ENCODE measurements at places on chromosomes 6 and 20.

- peak; percentile 88 for DNase-seq
These were observed 211.1 kb downstream of the ANKRD60 start for GRCh38 chr20:58017231-58017969.

- DNase-seq, result no peak
These were observed 3.2 kb downstream of the CCHCR1 start for GRCh38 chr6:31154436-31154835.

GRCh38 chr20:33859157-33859695 lies 48.1 kb downstream of the CHMP4B start:
- DNase-seq, result peak; percentile 12

GRCh38 chr20:45016089-45016671 lies 49.9 kb downstream of the STK4 start:
- DNase-seq, result no peak

DNA sequence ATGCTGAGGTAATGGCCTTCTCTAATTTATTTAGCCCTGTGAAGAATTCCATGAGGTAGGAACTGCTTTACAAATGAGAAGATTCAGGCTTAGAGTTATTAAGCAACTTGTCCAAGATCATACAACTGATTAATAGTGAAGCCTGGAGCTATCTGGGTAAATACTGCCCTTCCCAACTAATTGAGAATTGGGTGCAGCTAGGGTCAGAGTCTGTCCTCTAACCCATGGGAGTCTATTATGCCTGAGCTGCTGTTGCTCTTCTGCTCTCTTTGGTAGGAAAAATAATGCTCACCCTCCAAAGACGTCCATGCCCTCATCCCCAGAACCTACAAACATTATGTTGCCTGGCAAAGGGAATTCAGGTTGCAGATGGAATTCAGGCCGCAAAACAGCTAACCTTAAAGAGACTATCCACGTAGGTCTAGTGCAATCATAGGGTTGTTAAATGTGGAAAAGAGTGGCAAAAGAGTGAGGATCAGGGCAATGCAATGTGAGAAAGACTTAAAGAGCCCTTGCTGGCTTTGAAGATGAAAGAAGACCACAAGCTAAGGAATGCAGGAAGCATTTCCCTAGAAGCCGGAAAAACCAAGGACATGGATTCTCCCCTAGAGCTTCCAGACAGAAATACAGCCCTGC lies 90.1 kb downstream of the SPTLC3 start:
- no peak for DNase-seq

DNA sequence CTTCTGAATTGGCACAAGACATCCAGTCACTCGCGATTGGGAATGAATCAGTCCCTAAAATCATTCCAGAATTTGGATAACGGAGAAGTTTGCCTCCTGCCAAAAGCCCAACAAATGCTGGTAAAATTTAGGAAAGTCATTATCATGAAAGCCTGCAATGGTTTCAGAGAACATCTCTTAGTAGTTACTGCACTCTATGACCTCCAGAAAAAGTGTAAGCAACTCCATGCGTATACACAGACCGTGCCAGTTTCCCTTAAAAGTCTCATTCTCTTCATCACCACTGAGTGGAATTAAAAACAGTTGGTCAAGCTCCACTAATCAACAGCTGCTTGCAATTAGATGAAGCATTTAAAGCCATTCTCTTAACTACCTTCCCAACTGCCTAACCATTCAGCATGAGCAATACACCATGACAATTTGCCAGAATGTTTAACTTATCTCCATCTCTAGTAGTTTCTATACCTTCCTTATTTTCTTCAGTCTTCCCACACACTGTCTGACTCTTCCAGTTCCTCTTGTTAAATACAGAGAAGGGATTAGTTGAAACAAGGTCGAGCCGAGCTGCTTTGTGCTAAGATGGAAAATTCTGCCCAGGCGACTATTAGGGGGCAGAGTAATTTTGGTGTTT lies 183.6 kb upstream of the PRDM1 start:
- DNase-seq, result no peak

DNA sequence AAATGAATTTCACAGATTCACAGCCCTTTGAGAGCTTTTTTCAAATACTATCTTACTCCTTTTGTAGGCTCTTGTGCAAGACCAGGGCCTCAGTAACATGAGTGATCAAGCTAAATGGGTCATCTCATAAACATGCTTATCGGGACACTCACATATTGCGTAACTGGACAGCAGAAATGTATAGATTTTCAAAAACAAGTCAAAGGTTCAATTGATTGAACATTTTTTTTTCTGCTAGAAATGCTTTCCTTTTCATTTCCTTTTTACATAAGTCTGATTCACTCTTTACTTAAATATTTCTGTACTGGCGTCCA lies 8.7 kb upstream of the SALL4 start:
- DNase-seq, result no peak

- DNase-seq, result no peak
These were observed 23.8 kb upstream of the SYNDIG1 start for GRCh38 chr20:24445510-24446170.

- DNase-seq, result no peak
These were observed 26.2 kb upstream of the MRPS18A start for GRCh38 chr6:43713643-43714310.

GRCh38 chr6:53578371-53578770 lies 33.5 kb upstream of the GCLC start:
- no peak for DNase-seq

DNA sequence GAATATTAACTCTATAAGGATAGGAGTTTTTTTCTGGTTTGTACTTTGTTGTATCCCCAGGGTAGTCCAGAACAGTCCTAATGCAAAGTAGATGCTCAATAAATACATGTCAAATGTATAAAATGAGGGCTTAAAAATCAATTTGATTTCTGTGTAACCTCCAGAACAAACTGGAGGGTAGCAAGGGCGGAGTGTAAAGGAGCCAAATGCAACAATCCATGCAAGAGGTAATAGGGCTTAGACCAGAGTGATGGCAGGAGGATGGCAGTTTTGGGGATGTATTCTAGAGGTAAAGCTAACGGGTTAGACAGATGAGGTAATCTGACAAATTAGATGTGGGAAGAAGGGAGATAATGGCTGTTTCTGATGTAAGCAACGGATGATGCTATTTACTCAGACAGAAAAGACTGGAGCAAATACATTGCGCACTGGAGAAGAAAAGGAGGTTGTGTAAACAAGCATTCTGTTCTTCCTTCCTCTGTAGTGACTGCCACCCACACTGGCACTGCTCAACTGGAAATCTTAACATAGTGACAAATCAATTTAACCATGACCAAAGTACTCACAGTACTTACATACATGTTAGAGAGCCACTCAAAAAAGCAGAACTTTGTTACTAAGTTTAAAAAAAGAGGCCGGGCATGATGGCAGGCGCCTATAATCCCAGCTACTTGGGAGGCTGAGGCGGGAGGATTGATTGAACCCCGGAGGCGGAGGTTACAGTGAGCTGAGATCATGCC lies 2.0 kb downstream of the ZNF318 start:
- no peak for DNase-seq

GRCh38 chr20:33821270-33821836 lies 10.2 kb downstream of the CHMP4B start:
- no peak for DNase-seq

DNA sequence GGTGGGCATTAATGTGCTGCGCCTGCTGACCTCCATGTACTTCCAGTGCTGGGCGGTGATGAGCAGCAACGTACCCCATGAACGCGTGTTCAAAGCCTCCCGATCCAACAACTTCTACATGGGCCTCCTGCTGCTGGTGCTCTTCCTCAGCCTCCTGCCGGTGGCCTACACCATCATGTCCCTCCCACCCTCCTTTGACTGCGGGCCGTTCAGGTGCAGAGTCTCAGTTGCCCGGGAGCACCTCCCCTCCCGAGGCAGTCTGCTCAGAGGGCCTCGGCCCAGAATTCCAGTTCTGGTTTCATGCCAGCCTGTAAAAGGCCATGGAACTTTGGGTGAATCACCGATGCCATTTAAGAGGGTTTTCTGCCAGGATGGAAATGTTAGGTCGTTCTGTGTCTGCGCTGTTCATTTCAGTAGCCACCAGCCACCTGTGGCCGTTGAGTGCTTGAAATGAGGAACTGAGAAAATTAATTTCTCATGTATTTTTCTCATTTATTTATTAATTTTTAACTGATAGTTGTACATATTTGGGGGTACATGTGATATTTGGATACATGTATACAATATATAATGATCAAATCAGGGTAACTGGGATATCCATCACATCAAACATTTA lies 35.2 kb upstream of the NOP56 start:
- DNase-seq, result no peak

GRCh38 chr6:136147342-136147741 lies 102.8 kb downstream of the MTFR2 start:
- DNase-seq, result no peak

DNA sequence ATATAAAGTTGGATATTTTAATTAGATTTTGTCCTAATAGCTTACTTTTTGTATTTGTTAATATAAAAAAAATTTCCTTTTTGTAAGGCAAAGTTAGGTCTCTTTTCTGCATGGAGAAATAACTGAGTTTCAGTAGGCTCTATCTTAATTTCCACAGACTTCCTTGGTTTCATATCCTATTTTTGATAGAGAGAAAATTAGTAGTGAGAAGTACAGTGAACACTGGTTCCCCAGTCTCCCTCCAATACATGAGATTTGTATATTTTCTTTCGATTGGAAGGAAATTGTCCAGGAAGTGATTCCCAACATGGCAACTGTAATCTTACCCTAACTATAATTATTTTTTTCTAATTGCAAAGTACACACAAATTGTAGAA lies 26.4 kb downstream of the TRIM27 start:
- no peak for DNase-seq

DNA sequence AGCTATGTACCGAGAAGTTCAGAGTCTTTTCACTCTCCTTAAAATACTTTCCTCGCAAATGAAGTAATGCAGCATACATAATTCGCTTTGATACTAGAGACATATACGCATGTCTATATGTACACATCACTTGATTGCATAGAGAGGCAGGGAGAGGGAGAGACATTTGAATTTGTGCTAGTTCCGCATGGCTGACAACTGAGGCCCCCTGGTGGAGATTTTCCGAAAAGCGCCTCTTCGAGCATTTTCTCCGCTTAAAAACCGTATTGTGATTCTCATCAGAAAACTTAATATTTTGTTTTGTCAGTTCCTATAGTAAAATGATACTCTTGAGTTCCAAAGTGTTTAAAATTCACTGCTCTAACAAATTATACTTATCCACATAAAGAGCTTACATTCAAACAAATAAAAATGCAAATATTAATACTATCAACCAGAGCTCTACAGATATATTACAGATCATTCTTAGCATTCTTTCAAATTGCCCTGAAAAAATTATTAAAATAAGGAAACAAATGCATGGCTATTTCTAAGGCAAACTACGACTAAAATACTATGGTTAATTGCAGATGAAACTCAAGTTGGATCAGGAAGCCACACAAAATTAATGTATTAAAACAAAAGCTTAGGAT lies 637 bp downstream of the MYLK4 start:
- DNase-seq, result peak; percentile 61

DNA sequence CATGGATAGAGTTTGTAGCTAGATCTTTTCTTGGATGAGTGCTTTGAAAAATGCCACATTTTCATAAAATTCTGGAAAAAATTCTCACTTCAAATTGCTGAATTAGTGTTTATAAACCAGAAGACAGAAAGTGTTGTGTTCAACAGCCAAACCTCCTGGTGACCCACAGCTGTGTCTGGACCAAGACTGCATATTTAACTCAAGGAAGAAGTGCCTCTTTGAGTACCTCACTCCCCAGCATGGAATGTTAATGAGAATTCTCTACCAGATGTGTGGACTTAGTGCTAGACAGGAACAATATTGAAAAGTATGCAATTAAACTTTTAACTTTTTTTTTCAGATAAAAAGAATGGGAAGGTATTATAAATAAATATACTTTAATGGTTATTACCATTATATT lies 609.3 kb downstream of the COL12A1 start:
- no peak for DNase-seq

GRCh38 chr6:37072526-37072925 lies 67.1 kb downstream of the FGD2 start:
- no peak for DNase-seq

DNA sequence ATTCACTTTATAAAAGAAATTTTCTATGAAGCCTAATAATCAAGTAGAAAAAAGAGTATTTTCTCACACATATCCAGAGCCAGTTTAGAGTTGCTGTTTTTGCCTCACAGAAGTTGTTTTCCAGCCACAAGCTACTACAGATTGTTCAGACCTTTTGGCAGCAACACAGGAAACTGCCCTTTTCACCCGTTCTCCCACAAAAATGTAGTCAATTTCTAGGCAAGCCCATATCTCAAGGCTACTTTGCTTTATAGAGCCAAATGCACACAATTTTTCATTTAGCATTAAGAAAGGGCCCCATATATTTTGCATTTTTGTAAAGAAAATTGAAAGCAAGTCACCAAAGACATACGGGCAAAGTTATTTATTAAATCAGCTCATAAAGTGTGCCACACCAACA lies 49.5 kb downstream of the EPB41L2 start:
- no peak for DNase-seq

- no peak for DNase-seq
These were observed 89.1 kb downstream of the PREX1 start for GRCh38 chr20:48738399-48739304.

DNA sequence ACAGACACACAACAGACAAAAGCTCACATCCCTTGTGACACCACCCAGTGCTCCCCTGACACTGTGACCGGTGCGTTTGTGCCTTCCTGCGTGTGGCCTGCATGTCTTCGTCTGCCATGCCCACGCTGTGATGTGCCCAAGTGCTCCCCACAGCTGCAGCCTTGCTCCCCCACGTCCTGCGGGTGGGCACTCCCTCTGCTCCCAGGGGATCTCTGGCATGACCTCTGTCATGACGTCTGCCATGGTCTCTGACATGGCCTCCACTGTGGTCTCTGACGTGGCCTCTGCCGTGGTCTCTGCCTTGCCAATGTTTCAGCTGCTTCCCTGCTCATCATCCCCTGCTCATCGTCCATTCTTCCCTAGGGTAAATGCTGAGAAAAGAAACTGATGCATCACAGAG lies 200.9 kb downstream of the DLL1 start:
- DNase-seq, result no peak

- DNase-seq, result no peak
These were observed 11.3 kb upstream of the TMEM181 start for GRCh38 chr6:158548418-158549161.

DNA sequence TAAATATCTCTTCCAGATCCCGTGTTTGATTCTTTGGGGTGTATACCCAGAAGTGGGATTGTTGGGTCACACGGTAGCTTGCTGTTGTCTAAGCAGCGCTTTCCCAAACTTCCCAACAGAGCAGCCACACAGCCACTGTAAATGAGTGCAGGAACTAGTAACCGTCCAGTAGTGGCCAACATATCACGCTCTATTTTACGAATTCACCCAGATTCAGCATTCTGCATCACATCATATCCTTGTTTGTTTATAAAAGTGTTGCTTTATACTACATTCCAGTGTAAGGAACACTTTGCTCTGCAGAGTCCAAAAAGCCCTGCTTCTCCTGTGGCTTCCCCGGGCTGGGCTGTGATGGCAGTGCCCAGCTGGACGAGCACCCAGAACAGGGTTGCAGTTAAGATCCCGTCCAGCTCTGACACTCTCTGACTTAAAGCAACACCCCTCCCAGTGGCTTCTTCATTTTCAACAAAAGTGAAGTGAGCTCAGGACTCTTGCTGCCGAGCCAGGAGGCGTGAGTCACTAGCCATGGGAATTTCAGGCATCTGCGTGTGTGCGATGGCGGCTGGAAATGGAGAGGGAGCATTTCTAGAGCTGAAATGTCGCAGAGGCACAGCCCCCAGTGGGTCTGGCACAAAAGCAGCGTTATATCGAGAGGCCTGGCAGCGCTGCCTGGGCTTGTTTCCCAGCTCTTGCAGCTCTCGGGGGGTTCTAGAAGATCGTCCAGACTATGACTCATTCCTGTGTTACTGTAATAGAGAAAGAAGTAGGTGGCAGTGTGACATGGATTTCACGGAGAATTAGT lies 216.3 kb upstream of the ECI2 start:
- peak; percentile 72 for DNase-seq

All from mucosa of gallbladder (tissue), 1 donor.